Activated effector memory CD4-positive, alpha-beta T cell treated with Interleukin-2 at 50 U/mL for 16 hours (primary cell): ENCODE measurements at places on chromosomes 5 and 9.

DNA sequence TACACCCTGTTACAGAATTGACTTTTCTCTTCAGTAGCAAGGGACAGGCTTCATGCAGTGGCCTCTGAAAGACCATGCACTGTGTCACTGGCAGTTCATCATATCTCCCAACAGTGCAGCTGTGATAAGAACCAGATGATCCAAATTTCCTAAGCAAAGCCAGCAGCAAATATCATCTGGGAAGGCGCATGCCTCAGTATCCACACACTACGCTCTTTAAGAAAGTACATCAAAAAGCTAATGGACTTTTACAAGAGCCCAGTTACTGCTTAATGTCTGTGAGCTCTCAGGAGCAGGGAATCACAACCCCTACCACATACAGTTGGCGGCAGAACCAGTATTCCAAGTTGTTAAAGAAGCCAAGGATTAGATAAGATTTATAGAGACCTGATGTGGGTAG lies 25.1 kb downstream of the ADAMTSL1 start:
- DNase-seq, result no peak

- no peak for DNase-seq
Measured at GRCh38 chr5:62722360-62722759, 143.7 kb downstream of the LRRC70 start.

- no peak for DNase-seq
Measured at GRCh38 chr5:172710676-172711075, 60.3 kb downstream of the DUSP1 start.

- no peak for DNase-seq
Measured at GRCh38 chr5:1557114-1557873, 33.5 kb upstream of the LPCAT1 start.

GRCh38 chr9:82202808-82203207 lies 214.2 kb downstream of the SPATA31D1 start:
- no peak for DNase-seq

DNA sequence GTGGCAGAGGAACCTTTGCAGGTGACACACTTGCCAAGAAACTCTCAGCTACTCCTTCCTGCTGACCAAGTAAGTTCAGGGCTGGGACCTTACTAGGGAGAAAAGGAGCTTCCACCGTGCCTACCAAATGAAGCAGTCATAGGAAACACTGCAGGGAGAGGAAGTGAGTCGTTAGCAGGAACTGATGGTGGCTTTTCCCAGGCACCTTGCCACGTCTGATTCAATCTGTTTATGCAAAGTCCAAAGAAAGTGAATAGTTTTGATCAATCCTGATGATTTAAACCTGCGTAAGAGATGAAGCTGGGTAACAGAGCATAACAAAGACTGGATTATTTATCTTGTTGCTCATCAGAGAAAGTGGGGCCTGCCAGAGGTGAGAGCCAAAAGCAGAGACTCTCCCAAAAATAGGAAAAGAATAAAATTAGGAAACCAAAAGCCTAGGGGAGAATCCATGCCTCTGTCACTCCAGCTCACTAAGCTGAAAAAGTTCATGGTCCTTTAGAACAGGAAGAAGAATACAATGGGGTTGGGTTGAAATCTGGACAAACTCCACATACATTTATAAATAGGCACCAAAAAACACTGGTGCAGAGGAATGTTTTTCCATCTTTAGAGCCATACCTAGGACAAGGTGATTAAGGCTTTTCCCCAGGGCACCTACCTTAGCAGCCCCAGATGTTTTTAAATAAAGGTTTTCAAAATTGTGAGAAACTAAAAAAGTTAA lies 9.3 kb upstream of the PFDN1 start:
- no peak for DNase-seq

- no peak for DNase-seq
Measured at GRCh38 chr9:130845254-130845653, 10.2 kb downstream of the ABL1 start.

DNA sequence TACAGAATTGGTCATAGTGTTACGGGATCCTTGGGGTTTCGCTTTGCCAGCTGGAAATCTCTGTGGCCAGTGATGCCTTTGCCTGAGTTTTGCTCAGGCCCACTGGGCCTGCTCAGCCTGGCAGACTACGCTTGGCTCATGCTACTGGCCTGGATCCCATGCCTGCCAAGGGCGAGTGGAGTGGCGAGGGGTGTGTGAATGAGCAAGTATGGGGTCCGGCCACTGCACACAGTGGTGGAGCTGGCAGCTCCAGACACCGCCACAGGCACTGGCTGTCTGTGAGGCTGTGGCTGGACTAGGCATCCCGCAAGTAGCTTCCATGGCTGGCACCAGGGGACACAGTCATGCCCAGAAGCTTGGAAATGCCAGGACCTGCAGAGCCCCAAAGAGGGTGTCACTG lies 240.3 kb downstream of the ARRDC3 start:
- DNase-seq, result no peak

DNA sequence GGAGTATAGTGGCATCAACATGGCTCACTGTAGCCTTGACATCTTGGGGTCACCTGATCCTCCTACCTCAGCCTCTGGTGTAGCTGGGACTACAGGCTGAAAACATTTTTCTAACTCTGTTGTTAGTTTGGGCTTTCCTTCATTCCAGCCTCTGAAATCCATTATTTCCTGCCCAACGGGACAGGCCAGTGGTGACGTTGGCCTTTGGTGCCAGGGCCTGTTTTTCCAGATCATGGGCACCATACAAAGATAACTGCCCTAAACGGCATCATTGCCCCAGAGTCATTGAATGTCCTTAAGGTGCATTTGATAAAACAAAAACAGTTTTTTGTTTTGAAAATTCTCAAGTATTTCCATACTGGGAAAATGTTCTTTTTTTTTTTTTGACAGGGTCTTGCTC lies 32.1 kb downstream of the PIK3R1 start:
- DNase-seq, result no peak

DNA sequence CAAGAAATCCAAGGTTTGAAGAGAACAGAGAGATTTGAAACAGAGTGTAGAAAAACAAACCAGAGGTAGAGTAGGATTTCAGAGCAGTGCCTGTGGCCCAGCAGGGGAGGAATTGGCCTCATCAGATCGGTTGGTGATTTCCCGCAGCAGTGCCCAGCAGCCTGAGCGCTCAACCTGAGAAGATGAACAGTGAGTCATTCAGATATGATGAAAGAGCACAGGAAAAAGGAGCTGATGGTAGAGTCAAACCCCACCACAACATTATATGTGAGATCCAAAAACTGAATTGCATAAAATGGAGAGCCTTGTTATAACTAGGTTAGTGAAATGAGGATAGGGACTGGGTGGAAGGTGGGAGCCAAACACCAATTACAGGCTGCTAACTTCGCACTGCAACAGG lies 248.9 kb downstream of the PIK3R1 start:
- DNase-seq, result no peak

- no peak for DNase-seq
Measured at GRCh38 chr5:149782018-149782894, 52.1 kb downstream of the PPARGC1B start.

DNA sequence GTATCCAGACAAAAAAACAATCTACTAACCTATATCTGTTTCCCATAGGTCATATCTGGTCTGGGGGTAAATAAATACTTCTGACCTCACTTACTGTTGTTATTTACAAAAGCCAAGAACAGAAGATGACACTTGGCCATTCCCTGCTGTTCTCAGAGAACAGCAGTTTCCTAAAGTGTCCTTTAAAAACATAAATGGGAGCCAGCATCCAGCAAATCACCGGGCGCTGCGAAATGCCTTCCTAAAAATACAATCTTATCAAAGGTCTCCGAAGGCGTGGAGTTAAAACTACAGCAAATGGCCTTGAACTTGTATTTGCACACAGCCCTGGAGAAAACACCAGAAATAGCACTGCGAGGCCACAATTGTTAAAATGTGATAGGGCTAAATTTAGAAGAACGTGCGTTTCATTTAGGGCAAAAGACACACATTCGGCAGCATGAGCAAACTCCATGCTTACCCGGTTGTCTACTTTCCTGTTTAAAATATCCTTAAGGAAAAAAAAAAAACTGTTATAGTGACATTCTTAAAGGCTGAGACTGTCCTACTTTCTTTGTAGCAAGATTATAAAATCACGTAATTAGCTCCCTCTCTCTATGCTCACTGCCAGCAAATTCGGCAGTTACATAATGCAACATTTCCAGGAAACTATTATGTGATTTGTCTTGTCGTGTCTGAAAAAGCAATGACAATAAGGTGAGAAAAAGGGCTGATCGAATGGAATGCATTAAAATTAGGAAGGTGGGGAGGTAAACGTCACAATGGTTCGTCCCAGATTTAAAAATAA lies 1.5 kb downstream of the NFIL3 start:
- no peak for DNase-seq

DNA sequence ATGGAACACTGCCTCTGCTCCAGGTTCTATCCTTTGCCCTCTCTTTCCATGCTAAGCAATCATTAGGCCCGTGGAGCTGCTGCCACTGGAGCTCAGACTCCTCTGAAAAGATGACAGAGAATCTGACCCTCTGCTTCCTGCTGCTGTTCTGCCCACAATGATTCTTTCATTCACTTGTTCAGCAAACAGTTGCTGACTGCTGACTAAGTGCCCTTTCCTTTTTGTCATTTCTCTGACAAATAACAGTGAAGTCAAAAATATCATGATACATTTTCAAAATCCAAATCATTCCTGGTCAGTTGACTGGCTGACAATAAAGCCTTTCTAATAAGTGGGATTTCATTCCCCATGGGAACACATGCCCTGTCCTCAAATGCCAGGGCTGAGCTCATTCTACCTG lies 110.1 kb downstream of the SIL1 start:
- DNase-seq, result no peak

- DNase-seq, result no peak
Measured at GRCh38 chr9:27457445-27457844, 66.6 kb upstream of the IFNK start.

- DNase-seq, result no peak
Measured at GRCh38 chr9:114847492-114848417, 41.9 kb upstream of the TNFSF15 start.

GRCh38 chr9:6680797-6681146 lies 35.2 kb upstream of the GLDC start:
- DNase-seq, result no peak

- no peak for DNase-seq
Measured at GRCh38 chr5:71971862-71972261, 135.4 kb upstream of the MAP1B start.

DNA sequence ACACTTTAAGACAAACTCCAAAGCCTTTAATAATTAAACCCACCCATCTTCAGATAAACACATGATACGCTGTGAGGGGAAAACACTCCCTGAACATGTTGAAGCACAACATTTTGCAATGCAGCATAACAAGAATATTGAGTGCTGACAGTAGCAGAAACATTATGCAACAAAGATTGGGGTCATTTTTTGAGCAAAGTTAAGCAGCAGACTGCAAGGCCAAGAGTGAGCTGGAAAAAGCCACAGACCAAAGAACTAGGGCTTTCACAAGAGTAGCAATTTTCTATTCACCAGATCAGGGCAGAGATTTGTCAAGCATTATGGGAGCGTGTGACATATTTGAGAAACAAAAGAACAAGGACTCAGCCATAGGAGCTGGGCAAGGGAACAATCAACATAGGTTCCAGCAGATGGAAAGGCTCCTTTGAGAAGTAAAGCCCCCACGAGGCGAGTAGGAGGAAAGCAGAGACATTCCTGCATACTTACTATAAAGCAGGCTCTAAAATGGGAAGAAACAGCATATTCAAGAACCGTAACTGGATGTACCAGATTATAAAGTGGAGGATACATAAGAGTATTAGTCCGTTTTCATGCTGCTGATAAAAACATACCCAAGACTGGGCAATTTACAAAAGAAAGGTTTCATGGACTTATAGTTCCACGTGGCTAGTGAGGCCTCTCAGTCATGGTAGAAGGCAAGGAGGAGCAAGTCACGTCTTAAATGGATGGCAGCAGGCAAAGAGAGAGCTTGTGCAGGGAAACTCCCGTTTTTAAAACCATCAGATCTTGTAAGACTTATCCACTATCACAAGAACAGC lies 4.8 kb upstream of the TTC23L start:
- no peak for DNase-seq

GRCh38 chr9:78775696-78776295 lies 478.9 kb downstream of the PSAT1 start:
- no peak for DNase-seq

DNA sequence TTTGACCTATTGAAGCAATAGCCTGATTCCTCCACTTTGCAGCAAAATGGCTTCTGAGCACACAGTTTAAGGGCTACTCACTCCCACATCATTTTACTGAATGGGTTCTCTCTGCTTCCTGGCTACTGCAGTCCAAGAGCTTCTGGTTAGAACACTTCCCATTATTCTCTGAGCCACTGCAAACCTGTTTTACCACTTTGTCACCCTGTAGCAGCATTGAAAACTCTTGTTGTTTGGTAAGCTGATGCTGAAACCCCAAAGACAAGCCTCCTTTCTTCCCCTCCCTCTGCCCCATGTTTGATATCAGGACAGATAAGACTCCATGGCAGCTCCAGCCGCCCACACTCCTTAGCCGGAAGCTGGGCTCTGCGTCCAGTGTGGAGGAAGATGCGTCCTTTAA lies 84.4 kb upstream of the RARS1 start:
- DNase-seq, result no peak

DNA sequence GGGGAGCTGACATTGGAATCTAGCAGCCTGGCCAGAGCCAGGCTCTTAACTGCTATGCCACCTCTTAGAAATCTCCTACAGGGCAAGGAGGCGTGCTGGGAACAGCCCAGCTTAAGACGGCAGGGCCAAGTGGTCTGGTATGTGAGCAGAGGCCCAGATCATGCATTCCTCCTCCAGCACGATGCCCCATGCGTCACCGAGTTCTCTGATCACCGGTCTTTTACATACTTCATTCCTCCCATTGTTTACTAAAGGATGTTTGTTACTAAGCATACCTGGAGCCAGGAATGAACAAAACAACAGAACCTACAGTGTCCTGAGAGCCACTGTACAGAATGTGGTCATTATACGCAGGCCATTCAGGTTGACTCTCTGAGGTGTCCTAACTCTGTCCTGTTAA lies 73.8 kb downstream of the TRIO start:
- DNase-seq, result no peak

- DNase-seq, result no peak
Measured at GRCh38 chr5:52150501-52150900, 637.2 kb upstream of the ITGA1 start.

DNA sequence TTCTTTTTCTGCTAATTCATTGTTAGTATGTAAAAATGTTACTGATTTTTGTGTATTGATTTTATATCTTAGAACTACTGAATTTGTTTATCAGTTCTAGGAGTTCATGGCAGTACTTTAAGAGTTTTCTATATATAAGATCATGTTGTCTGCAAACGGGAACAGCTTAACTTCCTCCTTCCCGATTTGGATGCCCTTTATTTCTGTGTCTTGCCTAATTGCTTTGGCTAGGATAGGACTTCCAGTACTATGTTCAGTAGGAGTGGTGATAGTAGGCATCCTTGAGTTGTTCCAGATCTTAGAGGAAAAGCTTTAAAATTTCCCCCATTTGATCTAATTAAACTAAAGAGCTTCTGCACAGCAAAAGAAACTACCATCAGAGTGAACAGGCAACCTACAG lies 20.1 kb downstream of the RCL1 start:
- no peak for DNase-seq
